ENCODE measurements at places on chromosomes 2 and 18. TPM values are rescaled to one million over a fixed set of nuclear protein-coding genes. Genes with fewer than 3 reads are reported as not detected.

Gene TACR1
- 0.17 TPM for total RNA-seq

Gene ZNF516
- total RNA-seq = 192 TPM

Gene CLK1
- total RNA-seq = 141 TPM

- DNase-seq = no peak
Observed at GRCh38 chr2:8242739-8243138, 439.1 kb upstream of the ID2 start.

DNA sequence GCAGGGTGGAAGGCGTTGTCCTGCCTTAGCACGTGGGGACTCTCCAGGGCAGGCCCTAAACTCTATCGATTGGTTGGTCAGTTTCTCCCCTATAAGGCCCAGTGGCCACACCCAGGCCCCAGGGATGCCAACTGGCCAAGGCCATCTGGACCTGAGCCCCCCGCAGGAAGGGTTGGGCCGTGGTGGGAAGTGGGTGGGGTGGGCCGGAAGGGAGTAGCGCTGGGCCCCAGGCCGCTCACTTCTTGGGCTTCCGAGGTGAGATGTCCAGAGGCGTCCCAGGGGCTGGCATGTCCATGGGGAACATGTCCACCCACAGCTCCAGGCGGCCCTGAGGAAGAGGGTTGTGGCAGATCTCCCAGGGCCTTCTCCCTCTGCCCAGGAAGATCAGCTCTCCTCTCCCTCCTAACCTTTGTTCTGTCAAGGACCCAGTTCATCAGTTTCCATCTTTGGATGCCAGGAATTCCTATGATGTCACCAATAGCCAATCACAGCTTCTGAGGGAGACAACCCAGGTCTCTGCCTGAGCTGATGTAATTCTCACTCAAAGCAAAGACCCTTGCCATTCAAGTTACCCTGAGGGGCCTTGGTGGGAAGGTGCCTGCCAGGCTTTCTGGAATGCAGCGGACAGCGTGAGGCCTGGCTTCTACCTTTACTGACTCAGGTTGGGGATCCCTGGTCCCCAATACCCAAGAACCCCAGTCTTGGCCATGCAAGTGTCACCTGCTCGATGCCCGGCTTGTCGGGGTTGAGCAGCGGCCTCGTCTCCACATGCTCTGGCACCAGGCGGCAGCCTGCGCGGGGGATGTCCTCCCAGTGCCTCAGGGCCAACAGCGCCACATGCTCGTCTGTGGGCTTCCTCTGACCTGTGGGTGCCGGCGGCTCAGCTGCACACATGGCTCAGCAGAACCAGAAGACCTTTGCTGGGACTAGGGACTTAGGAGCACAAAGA, 14.4 kb downstream of the OTOF start:
- DNase-seq = no peak

DNA sequence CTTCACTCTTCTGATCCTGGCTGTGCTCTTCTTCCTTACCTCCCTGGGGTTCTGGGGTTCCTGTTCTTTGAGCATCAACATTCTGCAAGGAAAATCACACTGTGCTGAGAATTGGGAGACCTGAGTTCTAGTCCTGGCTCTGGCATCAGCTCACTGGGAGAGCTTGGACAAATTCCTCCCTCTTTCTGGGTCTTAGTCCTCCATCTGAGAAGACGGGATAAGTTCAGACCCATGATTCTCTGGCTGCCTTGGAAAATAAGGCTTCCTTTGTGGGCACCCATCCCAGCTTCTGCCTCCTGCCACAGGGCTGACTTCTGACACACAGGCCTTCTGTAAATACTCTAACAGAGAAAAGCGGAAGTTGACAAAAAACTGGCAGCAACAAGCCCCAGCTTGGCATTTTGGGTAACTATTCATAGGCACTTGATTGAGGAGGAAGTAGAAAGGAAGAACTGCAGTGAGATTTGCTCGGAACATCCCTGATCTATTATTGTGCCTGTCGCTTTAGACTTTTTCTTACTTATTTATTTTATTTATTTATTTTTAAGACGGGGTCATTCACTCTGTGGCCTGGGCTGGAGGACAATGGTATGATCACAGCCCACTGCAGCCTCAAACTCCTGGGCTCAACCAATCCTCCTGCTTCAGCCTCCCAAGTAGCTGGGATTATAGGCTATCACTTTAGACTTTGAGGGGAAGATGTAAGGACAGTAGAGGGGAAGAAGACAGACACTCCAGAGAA, 7.9 kb downstream of the PCBP1 start:
- DNase-seq = no peak

Gene IL36RN
- not detected for total RNA-seq

DNA sequence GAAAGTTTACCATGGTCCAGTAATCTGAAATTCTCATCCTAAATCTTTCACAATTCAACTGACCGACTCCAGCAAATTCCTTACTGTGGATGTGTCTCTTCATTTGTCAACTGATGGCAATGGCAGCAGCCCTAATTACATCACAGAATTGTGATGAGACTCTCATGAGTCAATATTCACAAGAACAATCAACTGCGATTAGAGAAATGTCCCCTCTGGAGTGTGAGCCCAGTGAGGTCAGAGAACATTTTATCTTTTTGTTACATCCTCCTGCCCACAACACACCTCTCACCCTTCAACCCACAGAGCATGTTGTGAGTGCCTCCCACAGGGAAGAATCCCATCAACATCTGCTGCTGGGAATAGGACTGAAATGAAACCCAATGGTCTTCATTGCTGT, 73.6 kb downstream of the CD226 start:
- DNase-seq = no peak

GRCh38 chr18:59520562-59521355, 161.7 kb upstream of the LMAN1 start:
- DNase-seq = no peak

GRCh38 chr2:239845968-239846367, 179.2 kb downstream of the NDUFA10 start:
- no peak for DNase-seq

Gene TMEM150A
- 18.1 TPM for total RNA-seq

- no peak for DNase-seq
Observed at GRCh38 chr18:49223837-49224529, 236.5 kb downstream of the DYM start.

- no peak for DNase-seq
Observed at GRCh38 chr2:67806816-67807215, 256.0 kb downstream of the C1D start.

Gene LRP1B
- 28.7 TPM for total RNA-seq

- DNase-seq = peak; percentile 43
Observed at GRCh38 chr18:6370410-6370809, 44.3 kb downstream of the L3MBTL4 start.

GRCh38 chr18:42658171-42658570, 457.3 kb downstream of the RIT2 start:
- no peak for DNase-seq

DNA sequence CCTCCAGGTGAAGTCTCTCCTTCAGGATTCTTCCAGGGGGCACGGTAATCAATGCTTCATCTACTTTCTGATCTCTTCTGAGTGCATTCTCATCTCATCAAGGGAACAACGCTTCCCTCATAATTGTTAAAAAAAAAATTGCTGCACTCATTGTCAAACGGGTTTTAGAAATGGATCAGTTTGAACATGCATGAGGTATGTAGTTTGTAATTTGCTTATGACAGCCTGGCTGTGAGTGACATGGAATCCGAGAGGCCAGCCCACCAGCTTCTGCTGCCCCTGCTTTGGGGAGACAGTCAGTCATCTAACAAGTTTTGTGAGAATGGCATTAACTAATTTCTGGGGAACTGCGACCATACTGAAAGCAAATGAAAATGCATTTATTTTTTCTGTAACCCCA, 791.9 kb upstream of the SOX11 start:
- no peak for DNase-seq

Gene LAPTM4A
- 147 TPM for total RNA-seq

DNA sequence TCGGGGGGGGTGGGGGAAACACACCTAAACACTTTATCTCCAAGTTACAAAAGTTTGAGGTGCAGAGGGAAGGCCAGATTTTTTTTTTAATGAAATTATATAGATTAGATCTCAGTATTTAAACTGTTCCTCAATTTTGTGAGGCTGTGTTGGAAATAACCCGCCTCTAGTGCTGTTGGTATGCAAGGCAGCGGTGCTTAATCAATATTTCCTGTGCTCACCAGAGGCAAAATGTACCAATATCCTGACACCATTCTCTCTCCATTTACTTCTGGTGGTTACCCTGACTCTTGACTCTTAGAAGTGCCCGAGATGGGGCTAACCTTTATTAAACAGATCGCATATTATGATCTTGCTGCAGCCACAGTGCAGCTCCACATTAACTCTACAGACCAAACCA, 54.8 kb upstream of the EML6 start:
- no peak for DNase-seq

DNA sequence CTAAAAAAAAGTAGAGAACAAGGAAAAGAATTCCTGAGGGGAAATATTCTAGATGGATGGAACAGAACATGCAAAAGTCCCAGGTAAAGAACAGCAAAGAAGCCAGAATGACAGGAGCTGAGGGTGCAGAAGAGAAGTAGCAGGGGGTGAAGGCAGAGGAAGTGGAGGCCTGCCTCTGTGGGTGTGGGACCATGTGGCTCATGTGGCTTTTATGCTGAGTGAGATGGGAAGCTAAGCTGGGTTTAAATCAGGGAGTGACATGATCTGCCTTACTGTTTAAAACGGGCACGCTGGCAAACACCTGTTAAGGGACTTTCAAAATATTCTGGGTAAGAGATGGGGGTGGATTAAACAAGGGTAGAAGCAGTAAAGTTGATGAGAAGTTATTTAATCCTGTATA, 40.0 kb downstream of the GKN2 start:
- DNase-seq = no peak

- no peak for DNase-seq
Observed at GRCh38 chr2:141900826-141901225, 230.0 kb downstream of the LRP1B start.

DNA sequence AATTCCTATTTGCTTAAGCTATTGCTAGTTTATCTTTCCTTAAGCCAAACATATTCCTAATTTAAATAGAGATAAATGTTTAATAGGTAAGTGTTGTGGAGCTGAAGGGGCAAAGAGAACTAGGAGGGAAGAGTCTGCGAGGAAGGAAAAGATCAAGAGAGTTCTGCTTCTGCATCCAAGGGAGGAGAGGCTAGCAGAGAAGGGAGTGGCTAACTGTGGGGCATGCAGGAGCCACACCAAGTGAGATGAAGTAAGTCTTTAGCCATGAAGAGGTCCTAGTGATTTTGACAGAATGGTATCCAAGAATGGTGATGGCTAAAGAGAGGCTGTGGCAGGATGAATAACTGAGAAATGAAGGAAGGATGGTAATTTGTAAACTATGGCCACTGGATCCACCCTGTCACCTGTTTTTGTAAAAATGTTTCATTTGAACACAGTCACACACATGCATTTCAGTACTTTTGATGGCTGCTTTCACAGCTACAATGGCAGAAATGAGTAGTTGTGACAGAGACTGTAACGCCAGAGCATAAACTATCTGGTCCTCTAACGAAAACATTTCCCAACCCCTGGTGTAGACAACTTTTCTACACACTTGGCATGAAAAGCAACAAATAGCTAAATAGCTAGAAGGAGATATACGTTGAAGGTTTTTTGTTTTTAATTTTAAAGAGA, 15.6 kb downstream of the TPGS2 start:
- no peak for DNase-seq

DNA sequence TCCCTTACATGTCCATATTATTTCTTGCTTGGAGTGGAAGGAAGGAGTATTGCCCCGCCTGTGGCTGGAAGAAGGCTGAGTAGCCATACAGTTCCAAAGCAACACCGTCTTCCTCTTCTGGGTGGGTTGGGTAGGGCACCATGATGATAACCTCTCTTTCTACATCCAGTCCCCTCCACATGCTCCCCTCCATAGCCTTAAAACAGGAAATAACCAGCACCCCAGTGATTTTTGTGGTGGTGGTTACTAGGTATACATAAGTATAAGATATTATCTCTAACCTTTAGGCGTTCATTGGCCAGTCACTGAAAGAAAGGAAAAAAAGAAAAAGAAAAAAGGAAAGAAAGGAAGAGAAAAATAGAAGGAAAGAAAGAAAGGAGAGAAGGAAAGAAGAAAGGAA, 63.1 kb downstream of the CXCR4 start:
- no peak for DNase-seq

Gene GAL3ST2
- 0.42 TPM for total RNA-seq

- DNase-seq = no peak
Observed at GRCh38 chr2:1052771-1053191, 102.1 kb downstream of the SNTG2 start.

DNA sequence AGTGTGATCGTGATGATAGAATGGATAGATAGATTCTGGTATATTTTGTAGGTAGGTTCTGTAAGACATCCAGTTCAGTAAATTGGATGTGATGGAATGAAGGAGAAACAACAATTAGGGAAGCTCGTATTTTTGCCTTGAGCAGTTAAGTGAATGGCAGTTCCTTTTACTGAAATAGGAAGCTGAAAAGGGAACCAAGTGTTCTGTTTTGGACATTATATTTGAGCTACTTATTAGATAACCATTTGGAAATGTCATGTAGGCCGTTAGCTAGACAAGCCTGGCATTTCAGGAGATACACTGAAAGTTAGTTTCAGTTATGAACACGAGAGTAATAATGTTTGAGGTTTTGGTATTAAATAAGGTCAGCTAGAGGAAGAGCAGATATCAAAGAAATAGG, 41.5 kb downstream of the MARCHF7 start:
- DNase-seq = no peak

Gene RBM44
- 1.3 TPM for total RNA-seq

Gene C1QL2
- not detected for total RNA-seq

GRCh38 chr2:61689568-61689967, 151.4 kb upstream of the XPO1 start:
- DNase-seq = no peak

GRCh38 chr18:26335571-26336487, 109.6 kb downstream of the TAF4B start:
- DNase-seq = no peak

Gene PNPT1
- 21.0 TPM for total RNA-seq

DNA sequence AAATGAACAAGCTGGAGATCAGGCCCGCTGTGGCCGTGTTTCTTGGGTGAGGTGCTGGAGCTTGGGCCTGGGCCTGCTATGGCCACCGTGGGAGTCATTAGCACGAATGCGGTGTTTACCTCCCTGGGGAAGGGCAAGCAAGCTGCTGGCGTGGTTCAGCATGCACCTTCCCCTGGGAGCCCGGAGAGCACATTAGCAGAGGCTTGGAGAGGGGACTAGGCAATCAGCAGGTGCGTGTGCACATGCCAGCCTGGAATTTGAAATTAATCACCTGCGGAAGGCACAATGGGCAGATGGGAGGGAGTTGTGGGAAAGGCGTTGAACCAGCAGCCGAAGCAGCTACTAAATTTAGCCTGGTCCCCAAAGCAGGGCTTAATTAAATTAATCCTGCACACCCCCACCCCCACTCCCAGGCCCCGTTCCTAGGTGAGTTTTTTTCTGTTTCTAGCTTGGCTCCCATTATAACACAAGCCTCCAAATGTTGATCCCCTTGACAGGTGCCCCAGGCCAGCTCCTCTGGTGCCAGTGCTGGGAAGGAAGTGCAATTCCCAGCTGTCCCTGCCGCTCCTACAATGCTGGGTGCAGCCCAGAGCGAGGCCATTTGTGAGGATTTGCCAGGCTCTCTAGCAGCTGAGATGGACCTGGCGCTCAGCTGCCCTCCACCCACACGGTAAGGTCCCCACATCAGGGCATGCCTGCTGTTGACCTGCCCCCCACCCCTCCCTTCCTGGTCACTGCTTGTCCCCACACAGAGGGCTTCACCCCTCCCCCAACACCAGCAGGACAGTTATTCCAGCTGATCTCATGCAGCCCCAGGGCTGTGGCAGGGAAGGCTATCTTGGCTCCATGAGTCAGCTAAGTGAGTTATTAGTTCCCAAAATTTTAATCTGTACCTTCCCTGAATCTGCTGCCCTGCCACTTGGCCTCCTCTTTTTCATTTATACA, 115.0 kb downstream of the ZBTB7C start:
- peak; percentile 67 for DNase-seq

Gene TMSB10
- total RNA-seq = 3,273 TPM

Data from glutamatergic neuron (in vitro differentiated cells).